NCI-H226 (cell line): ENCODE measurements at places on chromosomes 3 and 15.

DNA sequence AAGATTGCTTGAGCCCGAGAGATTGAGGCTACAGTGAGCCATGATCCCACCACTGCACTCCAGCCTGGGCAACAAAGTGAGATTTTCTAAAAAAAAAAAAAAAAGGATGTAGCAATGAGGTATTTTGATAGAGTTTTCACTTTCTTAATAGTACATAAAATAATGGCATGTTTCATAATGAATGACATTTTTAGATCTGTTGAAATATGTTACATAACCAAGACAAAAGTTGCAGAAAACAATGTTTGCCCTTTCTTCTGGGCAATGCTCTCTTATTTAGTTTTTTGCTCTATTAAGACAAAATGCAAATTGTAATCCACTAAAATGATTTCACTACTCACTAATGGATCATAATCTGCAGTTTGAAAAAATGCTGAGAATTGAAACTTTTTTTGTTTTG is 4.4 kb upstream of the MAPK6 start:
- DNase-seq = no peak

GRCh38 chr3:108564564-108564963 is 24.7 kb downstream of the CIP2A start:
- no peak for DNase-seq

DNA sequence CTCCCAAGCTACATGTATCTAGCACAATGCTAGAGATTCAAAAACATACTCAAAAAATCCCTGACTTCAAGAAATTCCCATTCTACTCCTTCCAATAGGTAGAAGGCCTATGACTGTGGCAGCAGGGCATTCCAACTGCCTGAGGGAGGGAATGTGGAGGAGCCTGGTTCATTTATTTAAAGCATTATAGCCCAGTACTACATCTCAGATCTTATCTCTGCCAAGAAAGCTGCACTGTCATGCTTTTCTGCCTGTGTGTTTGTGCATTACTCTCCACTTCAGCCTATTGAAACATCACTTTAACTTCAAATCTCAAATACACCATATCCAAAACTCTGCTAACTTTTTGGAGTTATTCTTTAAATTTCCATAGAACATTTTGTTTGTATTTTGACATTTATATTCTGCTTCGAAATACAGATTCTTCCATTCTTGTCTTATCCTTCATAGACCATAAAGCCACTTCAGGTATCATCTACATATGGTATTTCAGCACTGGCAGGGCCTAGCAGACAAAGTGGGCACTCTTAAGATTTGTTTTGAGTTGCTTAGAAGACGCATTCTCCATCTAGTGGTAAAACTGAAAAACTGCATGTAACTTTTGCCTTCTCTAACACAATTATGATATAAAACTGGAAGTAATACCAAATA is 59.1 kb upstream of the NEDD4 start:
- DNase-seq = peak; percentile 90

DNA sequence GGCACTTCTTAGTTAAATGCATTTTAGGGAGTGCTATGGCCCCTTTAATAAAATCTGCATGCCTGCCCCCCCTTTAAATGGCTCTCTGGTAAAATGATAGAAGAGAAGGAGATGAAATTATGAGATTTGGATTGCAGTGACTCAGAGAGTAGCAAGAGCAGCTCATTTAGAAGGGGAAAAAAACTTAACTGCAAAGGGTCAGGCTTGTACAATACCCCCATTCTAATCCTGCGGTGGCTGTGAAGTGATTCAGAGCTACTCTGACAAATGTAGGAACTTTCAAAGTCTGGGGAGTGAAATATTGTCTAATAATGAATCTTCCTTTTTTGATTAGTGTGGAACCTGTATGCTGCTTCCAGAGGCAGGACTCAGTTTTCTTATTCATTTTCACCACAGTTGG is 44.1 kb upstream of the TBC1D23 start:
- DNase-seq = no peak

DNA sequence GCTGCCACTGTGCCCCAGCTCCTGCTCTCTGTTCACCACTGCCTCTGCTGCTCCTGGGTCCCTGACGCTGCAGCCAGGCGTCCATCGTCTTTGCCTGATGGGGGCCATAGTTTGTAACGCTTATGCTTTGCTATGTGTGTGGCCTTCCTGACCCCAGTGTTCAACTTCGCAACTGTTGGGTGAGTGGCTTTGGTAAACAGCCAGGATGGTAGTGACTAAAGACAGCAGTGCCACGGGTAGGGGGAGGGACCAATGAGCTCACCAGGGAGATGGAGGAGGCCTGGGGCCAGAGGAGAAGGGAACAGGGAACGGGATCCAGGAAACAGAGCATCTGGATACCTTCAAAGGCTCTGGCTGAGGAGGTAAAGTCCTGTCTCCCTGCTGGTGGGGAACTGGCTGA is 75.9 kb upstream of the ALDH1L1 start:
- DNase-seq = no peak

DNA sequence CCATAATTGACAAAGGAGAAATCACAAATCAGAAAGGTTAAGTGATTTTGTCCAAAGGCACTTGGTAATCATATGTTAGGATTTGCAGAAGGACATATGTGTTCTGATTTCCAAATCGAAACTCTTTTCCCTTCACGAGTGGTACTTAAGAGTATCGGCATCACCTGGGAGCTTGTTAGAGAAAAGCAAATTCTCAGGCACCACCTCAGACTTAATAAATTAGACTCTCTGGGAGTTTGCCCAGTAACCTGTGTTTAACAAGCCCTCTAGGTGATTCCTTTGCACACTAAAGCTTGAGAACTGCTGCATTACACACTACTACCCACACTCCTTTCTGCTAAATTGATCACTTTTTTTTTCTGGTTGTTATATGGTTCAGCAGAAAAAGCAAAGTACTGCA is 116.2 kb downstream of the SERPINI1 start:
- no peak for DNase-seq

DNA sequence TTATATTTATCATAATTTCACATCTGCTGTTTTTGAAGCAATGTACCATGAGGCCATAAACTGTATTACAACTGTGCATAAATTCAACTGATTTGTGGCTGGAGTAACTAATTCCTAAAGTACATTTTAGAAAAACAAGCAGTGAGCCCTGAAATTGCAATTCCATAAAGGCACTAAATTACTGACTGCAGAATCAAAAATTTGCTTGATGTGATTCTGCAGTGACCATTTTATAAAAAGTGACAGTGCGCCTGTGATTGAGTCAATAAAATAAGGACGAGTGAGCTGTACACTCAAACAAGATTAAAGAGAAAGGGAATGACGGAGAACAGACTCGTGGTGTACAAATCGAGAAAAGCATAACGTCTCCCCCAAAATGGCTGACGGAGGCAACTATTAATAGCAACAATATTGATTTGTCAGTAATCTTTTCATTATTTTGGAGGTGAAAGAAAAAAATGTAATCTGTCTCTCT is 121.4 kb upstream of the MEIS2 start:
- DNase-seq = no peak

GRCh38 chr15:28132524-28133275 is 33.6 kb upstream of the OCA2 start:
- no peak for DNase-seq

- no peak for DNase-seq
Measured at GRCh38 chr3:31173118-31173718, 278.8 kb upstream of the GADL1 start.

GRCh38 chr3:183038221-183038620 is 57.9 kb upstream of the DCUN1D1 start:
- DNase-seq = no peak

DNA sequence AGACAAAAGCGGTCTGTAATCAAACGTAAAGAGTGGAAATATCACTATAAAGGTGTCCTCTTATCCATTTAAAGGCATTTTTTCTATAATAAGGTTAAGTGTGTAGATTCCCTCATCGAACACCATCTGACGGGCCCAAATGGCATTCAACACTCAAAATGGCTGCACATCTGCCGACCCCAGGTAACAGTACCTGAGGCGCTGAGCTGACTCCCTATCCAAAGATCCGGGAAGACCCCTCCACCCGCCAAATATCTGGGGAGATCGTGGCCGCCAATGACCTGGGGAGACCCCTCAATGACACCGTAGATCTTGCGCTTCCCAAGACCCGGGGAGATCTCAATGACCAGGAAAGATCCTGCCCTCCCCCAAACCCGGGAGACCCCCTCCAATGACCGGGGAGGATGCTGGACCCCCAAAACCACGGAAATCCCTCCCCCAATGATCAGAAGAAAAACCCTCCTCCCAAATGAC is 476 bp downstream of the IP6K2 start:
- no peak for DNase-seq

- no peak for DNase-seq
Measured at GRCh38 chr3:195209083-195209846, 61.7 kb downstream of the XXYLT1 start.

DNA sequence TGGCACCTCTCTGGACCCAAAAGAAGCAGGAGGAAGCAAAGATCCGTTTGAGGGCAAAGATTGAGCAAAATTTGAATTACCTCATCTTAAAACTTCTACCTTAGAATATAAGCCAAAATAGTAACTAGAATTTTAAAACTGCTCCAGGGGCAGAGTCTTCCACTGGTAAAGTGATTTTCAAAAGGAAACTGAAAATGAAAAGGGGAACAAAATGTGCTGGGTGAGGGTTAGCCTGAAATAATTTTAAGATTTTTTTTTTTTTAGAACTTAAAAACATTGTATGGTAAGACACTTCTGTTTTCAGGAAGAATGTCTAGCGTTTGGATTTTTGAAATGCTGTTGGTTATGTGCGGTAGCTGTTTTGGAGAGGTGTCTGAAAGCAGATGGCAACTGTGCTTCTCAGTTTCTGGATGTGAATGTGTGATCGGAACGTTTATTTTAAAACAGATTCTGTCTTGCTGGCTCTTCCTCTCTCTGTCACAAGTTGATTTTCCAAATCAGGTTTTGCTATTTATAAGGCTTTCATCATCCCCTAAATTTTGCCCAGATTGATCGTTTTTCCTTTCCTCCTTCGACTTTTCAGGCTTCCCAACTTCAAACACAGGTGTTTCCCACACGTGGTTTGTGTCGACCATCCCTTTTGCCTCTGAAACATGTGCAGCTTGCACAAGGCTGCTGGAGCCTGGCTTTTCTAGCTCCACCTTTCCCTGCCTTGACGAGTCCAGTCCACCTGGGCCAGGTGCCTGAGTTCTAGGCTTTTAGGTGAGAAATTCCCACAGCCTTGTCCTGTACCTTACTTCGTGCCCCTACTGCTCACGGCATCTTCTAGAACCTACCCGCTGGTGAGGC is 3.3 kb downstream of the LRRK1 start:
- no peak for DNase-seq

DNA sequence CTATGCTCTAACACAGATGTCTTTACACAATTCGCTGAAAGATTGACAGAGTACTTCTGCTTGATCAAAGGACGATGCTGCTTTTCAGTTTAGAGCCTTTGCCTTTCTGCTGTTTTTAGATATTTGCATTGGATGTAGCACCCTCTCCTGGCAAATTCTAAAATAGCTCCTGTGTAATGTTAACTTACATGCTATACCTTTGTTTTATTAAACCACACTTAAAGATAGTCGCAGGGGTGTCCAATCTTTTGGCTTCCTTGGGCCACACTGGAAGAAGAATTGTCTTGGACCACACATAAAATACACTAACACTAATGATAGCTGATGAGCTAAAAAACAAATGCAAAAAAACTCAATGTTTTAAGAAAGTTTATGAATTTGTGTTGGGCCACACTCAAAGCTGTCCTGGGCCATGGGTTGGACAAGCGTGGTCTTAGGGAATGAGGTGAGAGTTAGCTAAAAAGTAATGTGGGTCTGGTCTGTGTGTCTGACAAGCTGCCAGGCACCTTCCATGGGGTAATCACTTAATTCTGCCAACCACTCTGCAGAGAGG is 62.9 kb downstream of the ATG7 start:
- peak; percentile 35 for DNase-seq

DNA sequence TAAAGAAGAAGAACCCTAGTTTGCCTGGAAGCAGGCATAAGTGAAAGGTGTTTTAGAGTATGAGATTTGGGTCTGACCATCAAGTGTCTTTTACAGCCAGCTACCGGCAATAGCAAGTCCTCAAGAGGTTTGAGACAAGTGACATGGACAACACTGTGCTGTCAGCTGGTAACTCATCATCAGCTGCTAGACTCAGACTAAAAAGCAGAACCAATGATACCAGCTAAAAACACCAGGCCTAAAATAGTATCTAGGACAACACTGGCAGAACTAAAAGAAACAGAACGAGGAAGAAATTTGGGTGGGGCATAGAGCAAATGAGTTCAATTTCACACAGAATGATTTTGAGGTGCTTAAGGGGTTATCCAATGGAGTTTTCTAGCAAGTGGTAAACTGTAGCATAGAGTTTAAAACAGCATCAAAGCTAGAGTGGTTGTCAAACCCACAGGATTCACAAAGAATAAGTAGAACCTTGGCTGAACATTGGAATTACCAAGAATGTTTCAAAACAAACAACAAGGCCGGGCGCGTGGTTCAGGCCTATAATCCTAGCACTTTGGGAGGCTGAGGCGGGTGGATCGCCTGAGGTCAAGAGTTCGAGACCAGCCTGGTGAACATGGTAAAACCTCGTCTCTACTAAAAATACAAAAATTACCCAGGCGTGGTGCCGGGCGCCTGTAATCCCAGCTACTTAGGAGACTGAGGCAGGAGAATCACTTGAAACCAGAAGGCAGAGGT is 3.9 kb downstream of the CIAO2A start:
- DNase-seq = no peak
